Lower lobe of right lung (tissue), 2 donors: ENCODE measurements at places on chromosomes 6 and 20.
A peak's percentile ranks its signal among the peaks of the same experiment; 100 is the strongest.

DNA sequence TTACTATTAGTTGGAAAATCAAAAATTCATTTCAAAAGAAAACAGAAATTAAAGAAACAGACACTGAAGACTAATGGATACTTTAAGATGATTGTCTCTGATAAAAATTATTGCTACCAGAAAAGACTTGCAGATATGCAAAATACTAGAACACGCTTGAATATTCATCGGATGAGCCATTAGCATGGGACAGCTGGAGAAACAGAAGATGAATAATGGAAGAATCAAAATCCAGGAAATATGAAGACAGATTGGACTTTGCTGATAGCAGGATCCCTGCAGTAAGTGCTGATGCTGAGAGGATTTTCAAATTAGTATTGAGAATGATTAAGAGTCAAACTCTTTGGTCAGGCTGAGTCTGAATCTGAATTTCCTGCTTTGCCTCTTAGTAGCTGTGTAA lies 169.4 kb downstream of the EYS start:
- no peak for DNase-seq

DNA sequence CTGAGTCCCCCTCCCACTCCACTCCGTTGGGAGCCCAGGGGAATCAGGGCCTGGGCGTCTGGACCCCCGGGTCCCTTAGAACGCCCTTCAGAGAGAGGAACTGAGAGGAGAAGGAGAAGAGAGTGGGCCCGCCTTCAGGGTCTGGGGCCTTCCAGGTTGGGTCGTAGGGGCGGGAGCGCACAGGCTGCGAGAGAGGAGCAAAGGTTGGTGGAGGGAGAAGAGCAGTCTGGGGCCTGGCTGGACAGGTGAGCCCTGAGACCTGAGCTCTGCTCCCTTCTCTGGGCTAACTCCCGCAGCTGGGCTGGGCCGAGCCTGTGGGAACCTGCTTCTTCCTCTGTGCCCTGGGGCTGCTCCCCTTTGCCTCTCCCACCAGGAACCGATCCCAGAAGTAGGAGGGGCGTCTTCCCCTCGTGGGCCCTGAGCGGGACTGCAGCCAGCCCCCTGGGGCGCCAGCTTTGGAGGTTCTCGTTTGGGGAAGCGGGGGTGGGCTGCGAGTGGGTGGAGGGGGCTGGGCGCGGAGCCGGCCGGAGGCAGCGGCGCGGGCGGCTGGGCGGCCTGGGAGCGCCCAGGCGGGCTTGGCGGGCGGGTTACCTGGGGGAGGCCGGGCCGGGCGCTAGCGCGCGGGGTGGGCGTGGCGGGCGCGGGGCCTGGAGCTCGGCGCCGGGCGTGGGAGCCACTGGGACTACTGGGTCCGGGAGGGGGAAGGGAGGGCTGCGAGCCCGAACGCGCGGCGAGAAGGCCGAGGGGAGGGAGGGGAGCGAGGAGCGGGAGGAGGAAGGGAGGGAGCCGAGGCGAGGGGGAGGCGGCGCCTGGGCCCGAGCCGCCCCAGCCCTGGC lies at the start of gene DDR1:
TSS of gene DDR1 (plus strand) at position 835 of the 836 bp plus-strand sequence. CDS start 4,211 bp downstream, outside the sequence.
- peak; percentile 76 for DNase-seq

DNA sequence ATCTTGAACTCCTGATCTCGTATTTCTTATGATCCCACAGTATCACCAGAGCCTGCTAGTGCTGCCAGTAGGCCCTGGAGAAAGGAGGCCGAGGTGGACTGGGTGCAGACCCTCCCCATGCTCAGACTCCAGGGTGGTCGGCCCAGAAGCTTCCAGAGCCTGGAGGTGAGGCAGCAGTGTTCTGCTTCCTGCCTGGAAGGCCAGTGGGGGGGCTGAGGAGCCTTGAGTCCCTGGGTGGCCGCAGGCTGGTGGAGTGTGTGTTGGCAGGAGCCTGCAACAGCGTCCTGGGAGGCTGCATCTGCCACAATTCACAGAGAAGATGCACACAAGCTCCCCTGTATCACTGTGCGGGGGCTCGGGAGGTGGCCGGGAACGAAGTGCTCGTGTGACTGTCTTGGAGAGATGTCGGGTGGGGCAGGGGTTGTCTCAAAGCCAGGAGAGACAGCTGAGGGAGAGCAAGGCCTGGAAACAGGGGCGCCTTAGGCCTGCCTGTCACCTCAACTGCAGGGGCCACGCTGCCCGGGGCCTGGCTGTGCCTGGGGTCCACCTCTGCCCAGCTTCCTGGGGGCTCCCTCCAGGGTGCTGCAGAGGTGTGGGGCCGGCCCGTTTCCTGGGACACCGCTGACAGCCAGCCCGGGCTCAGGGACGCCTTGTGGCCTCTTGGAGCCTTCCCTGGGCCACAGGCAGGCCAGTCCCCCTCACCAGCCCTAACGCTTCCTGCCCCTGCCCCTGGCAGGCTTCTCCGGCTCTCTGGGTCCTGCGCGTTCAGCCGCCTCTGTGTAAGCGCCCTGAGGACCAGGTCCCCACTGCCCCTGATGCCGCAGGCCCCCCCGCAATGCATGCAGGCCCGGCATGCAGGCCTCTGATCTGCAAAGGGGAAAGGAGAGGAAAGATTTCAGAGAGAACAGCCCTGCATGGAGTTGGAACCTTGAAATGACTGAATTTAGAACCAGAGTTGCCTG lies 24.2 kb upstream of the MAS1 start:
- no peak for DNase-seq

- DNase-seq, result no peak
Observed at GRCh38 chr6:128131036-128131435, 230.2 kb upstream of the THEMIS start.

GRCh38 chr6:138528137-138528536 lies 28.8 kb upstream of the NHSL1 start:
- DNase-seq, result no peak

GRCh38 chr20:34874094-34874654 lies 1.5 kb upstream of the GGT7 start:
- peak; percentile 70 for DNase-seq

DNA sequence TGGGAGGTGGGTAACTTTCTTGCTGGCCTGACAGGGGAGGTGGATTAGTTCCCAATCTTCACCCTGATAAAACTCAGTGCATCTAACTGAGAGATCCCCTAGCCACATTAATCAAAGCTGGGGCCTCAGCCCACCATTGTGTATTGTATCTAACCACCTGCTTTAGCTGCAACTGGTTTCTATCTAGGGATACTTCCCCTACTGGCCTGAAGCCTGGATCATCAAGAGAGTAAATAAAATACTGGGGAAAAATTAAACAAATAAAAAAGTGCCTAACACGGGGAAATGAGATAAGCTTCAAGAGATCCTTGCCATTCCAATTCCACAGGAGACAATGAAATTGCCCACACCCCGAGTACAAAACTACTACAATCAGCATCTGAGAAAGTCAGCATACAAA lies 149.4 kb downstream of the INSM1 start:
- no peak for DNase-seq

DNA sequence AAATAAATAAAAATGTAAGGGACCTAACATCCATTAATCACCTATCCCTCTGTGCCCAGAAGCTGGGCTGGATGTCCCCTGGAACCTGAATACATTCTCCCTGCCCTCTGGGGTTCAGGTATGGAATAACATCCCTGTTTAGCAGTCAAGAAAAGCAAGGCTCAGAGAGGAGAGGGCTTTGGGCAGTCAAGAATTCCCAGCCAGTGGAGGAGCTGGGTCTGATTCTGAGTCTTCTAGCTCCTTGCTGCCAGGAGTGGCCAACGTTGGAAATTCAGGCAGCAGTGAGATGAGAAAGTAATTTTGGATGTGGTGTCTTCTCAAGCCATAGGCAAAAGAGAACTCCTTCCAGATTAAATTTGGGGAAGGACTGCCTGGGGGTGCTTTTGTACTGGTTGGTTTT lies 42.6 kb upstream of the ZNFX1 start:
- no peak for DNase-seq

DNA sequence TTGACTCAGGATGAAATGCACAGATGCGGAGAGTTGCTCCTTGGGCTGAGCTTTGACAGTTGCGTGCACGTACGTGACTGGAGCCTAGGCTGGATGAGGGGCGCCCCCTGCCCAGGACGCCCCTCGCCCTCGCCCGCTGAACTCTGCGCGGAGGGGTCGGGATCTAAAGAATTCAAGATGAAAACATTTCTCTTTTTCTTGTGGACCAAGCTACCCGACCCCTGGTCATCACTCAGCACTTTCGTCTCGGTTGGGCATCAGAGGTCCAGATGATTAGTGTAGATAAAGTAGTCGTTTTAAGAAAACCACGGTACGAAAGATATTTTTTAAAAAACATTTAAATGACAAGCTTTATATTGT lies 700 bp downstream of the DTD1 start:
- no peak for DNase-seq

DNA sequence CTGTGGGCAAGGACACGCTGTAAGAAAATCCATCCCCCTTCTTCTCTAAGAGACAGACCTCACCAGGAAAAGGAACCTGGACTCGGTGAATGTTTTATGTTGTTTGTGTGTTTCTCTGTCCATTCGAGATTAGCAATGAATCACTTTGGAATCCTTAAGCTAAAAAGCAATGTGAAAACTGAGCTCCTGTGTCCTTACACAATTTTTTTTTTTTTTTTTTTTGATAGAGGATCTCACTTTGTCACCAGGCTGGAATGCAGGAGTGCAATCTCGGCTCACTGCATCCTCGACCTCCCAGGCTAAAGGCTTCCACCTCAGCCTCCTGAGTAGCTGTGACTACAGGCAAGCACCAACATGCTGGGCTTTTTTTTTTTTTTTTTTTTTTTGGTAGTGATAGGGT lies 32.1 kb downstream of the BFSP1 start:
- DNase-seq, result no peak

GRCh38 chr6:43669922-43670622 lies 17.5 kb downstream of the MRPS18A start:
- no peak for DNase-seq

DNA sequence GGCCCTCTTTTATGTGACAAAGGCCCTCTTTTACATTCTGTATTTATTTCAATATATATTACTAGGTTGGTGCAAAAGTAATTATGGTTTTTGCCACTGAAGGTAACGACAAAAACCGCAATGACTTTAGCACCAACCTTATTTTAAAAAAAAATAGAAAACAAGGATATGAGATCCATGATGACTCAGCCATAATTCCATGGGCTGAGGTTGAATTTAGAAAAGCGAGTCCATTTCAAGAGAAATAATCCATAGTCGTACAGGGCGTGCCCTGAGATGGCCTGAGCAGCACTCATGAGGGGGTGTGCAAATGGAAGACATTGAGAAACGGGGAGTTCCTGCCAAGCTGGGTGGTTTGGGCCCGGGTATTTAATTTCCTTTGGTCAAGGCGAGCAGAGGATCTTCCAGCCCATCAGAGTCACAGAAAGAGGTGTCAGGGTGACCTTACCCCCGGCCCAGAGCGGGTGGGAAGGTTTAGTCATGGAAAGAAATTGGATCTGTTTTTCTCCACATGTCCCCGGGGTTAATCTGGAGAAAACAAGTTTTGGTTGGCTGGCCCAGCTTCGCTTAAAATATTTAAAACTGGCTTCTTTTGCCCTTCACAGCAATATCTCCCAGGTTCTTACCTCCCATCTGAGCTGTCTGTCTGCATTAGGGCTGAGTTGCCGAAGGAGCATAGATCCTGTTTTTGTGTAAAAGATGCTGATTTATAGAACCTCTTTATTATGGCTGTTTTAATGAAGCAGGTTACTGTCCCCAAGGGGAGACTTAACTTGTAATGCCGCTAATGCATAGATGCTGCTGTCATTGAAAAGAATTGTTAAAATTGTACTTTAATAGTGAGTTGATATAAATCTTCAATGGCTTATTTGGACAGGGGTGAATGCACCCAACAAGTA lies 255.6 kb downstream of the PREX1 start:
- DNase-seq, result no peak

DNA sequence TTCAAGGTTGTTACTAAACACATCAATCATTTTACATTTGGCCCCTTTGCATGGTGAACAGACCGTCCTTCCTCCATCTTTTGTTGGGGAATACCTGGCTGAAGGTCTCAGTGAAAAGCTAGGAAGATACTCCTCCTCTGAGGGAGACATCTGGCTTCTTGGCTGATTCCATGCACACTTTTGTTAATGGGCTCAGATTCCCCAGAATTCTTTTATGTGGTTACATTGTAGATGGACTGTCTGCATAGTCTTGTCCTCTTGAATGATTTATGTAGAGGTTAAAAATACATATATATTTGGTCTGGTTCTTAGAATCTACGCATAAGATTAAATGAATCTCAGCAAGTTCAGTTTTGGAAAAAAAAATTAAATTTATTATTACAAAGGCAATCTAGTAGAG lies 167.0 kb downstream of the EYA4 start:
- no peak for DNase-seq

DNA sequence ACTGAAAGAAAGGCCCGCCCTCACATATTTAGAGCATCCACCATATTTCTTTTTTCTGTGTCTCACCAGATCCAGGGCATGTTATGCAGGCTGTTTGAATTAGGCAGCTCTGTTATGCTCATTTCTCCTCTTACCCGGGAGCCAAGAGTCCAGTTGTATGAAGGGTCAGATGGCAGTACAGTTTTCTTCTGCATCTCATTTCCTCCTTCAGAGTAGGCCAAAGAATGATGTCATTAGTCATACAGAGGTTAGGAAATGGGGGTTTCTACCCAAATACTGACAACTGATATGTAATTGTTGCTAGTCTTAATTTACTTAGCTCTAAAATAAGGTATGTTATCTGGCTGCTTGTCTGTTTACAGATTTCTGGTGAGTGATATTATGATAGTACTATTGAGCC lies 130.8 kb downstream of the SOBP start:
- DNase-seq, result no peak

- no peak for DNase-seq
Observed at GRCh38 chr6:38524436-38525145, 115.1 kb downstream of the BTBD9 start.

DNA sequence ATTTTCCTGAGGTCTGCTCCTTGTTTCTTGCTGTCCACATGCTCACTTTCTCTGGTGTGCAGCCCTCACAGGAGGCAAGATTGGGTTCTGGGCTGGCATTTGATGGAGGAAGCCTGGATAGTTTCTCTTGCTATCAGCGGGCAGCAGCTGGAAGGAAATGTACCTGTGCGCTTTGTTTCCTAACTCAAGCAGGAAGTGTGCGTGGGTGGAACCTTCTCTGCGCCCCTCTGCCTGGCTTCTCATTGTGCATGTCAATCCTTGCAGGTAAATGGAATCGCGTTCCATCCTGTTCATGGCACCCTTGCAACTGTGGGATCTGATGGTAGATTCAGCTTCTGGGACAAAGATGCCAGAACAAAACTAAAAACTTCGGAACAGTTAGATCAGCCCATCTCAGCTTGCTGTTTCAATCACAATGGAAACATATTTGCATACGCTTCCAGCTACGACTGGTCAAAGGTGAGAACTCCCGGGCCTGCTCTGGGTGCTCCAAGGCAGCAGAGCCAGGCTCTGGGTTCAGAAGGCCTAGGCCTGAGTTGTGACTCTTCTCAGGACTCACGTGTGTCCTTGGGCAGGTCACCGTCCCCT lies 16.8 kb upstream of the RBM38 start:
- DNase-seq, result peak; percentile 76

DNA sequence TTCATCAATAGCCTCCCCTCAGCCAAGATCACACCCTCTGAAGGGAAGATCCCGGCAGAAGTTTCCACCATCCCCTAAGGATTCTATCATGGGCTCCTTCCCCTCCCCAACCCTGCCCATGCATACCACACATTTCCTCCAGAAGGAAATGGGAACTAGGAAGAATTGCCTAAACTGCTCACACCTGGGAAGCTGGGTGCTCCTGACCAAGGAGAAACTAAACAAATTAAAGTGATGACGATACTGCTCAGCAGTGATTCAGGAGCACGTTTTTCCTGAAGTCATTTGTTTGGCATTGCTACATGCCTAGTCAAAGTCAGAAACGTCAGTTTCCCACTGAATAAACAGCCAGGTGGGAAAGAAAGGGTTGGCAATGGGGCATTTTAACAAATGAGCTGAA lies 136.1 kb upstream of the CDYL start:
- DNase-seq, result no peak

- DNase-seq, result no peak
Observed at GRCh38 chr6:114172576-114173260, 170.1 kb downstream of the HS3ST5 start.

GRCh38 chr20:12575352-12576095 lies 433.2 kb upstream of the SPTLC3 start:
- peak; percentile 52 for DNase-seq
